RWPE1 (cell line): ENCODE measurements at places on chromosomes 13 and 19.

GRCh38 chr13:86155756-86156155, 356.5 kb upstream of the SLITRK6 start:
- no peak for DNase-seq

GRCh38 chr13:88937384-88937783, 1266.2 kb downstream of the SLITRK5 start:
- DNase-seq: no peak

DNA sequence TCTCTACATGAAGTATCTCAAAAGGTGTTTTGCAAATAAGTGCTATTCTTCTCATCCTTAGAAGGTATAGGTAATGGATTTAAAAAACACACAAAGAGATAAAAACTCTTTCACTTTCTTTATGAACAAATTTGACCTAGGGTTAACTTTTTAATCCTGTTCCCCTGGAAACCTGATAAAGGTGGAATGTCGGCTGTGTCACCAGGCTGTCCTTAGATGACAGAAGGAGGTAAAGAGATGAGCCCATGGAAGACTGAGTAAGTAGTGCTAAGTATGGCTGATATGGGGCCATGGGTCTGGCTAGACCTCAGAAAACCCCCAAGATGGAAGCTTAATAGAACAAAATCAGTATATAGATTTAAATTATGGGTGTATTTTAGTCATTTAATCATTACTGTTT, 153.8 kb upstream of the LSM14A start:
- DNase-seq: no peak

DNA sequence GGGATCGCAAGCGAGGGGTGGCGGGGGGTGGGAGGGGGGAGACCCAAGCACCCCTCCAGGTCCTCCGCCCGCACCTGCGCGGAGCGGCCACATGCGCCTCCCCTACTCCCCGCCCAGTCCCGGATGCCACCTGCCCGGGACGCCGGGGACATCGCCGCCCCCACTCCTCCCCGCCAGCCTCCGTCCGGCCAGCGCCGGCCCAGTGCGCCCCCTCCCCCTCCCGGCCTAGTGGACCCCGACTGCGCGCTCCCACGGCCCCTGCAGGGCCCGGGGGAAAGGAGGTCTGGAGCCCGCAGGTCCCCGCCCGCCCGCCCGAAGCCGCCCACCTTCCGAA, 263 bp downstream of the RHPN2 start:
- peak; percentile 24 for DNase-seq
